ENCODE measurements at places on chromosomes 2 and 18. TPM values are rescaled to one million over a fixed set of nuclear protein-coding genes. Genes with fewer than 3 reads are reported as not detected.

Gene NAT8
- not detected for total RNA-seq

Gene CLHC1
- total RNA-seq = 19.8 TPM

Gene POTEI
- not detected for total RNA-seq

Gene EVX2
- not detected for total RNA-seq

Gene ALKAL2
- 2.7 TPM for total RNA-seq

Gene NETO1
- total RNA-seq = 104 TPM

Gene CRYBA2
- total RNA-seq = 1.7 TPM

Gene AKAIN1
- 1.8 TPM for total RNA-seq

Gene HOXD4
- not detected for total RNA-seq

Gene ANKRD30B
- total RNA-seq = 3.0 TPM

Gene BMP10
- total RNA-seq = not detected

Gene MC2R
- total RNA-seq = not detected

Gene REG3G
- total RNA-seq = not detected

Gene FAM110C
- 3.8 TPM for total RNA-seq

Gene SCG2
- total RNA-seq = 50.8 TPM

Gene EMILIN2
- 3.1 TPM for total RNA-seq

Gene TXNDC2
- 0.28 TPM for total RNA-seq

Gene EPG5
- total RNA-seq = 37.2 TPM

Gene DLX2
- total RNA-seq = 2.2 TPM

Gene DRC1
- total RNA-seq = 1.9 TPM

Gene ANXA4
- total RNA-seq = 35.2 TPM

Gene ABCG5
- 0.68 TPM for total RNA-seq

Gene SNTG2
- 2.7 TPM for total RNA-seq

Gene PRKAG3
- not detected for total RNA-seq

Gene CIDEA
- 8.6 TPM for total RNA-seq

Gene SP140
- 3.1 TPM for total RNA-seq

Gene DNMT3A
- total RNA-seq = 58.5 TPM

Gene FAM161A
- 9.9 TPM for total RNA-seq

Gene ZAP70
- 0.93 TPM for total RNA-seq

Gene ZNF396
- total RNA-seq = 4.7 TPM

Gene SEC11C
- total RNA-seq = 76.1 TPM

Gene DSC1
- 0.64 TPM for total RNA-seq

Gene SIX2
- 0.22 TPM for total RNA-seq

Gene LCT
- not detected for total RNA-seq

Gene DCTN1
- total RNA-seq = 387 TPM

Gene LRP2
- 48.2 TPM for total RNA-seq

Gene ADAM23
- total RNA-seq = 66.6 TPM

Gene ITGA6
- total RNA-seq = 38.6 TPM

Gene ACOXL
- total RNA-seq = not detected

Gene RNF125
- 5.5 TPM for total RNA-seq

Gene DUSP2
- 5.9 TPM for total RNA-seq

Gene CTDSP1
- total RNA-seq = 48.2 TPM

Gene DCDC2C
- not detected for total RNA-seq
